Endothelial cell of umbilical vein (primary cell): ENCODE measurements at places on chromosomes 7 and 10. TPM values are rescaled to one million over a fixed set of nuclear protein-coding genes. Genes with fewer than 3 reads are reported as not detected.

DNA sequence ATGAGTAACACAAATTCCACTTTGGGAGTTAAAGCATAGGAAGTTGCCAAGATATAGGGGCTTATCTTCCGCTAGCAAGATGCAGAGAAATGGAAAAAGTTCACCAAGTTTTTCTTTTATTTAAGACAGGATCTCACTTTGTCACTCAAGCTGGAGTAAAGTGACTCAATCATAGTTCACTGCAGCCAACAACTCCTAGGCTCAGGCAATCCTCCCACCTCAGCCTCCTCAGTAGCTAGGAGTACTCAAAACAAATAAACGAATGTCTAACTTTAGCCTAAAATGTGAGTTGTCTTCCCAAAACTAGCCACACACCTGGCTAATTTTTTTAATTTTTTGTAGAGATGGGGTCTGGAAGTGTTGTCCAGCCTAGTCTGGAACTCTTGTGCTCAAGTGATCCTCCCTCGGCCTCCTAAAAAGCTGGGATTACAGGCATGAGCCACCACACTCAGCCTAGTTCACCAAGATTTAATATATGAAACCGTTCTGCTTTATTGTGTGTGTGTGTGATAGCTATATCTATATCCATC is 9.9 kb downstream of the VIM start:
- H3K27ac ChIP-seq, result no peak overlapping the region
- H3K36me3 ChIP-seq, result peaks cover 45% of the 10 kb centered on the region
- no peak overlapping the region for H3K4me3 ChIP-seq
- H3K4me1 ChIP-seq, result peaks cover 26% of the 10 kb centered on the region
- DNase-seq, result peak; percentile 69

- H3K27me3 ChIP-seq, result no peaks in the 10 kb centered on the region
- no peaks in the 10 kb centered on the region for H3K4me1 ChIP-seq
- no peak overlapping the region for H3K4me3 ChIP-seq
- no peaks in the 10 kb centered on the region for H3K36me3 ChIP-seq
- no peak overlapping the region for H3K27ac ChIP-seq
- DNase-seq, result no peak
Measured at GRCh38 chr7:120865191-120865981, 7.4 kb upstream of the TSPAN12 start.

- DNase-seq, result no peak
- H3K27ac ChIP-seq, result no peak overlapping the region
- H3K4me1 ChIP-seq, result peaks cover 4% of the 10 kb centered on the region
- no peaks in the 10 kb centered on the region for H3K27me3 ChIP-seq
Measured at GRCh38 chr7:30140456-30140855, 5.7 kb downstream of the MTURN start.

- DNase-seq, result no peak
- no peaks in the 10 kb centered on the region for H3K36me3 ChIP-seq
- no peaks in the 10 kb centered on the region for H3K27me3 ChIP-seq
- H3K4me1 ChIP-seq, result no peaks in the 10 kb centered on the region
Measured at GRCh38 chr7:43244784-43245183, 132.3 kb downstream of the HECW1 start.

- no peak overlapping the region for H3K4me3 ChIP-seq
- H3K27ac ChIP-seq, result no peak overlapping the region
- peaks cover 20% of the 10 kb centered on the region for H3K4me1 ChIP-seq
- no peaks in the 10 kb centered on the region for H3K27me3 ChIP-seq
- DNase-seq, result no peak
- H3K36me3 ChIP-seq, result no peaks in the 10 kb centered on the region
Measured at GRCh38 chr10:15387021-15387420, 15.9 kb upstream of the FAM171A1 start.

DNA sequence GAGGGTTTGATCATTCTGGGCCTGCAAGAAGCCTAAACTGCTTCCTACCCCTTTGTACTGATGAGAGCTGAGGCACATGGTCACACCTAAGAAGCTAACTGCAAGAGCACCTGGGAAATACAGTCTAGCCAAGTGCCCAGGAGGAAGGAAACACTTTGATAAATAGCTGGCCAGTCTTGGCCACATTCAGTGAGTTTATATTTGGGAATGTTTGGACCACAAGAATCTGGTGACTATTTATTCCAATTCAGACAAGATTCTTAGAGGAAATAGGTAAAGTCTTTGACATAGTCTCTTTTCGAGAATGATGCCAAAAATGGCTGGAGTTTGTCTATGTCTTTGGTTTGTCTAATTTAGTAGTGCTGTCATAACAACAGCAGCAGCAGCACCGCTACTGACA is 213.6 kb downstream of the KIF20B start:
- no peaks in the 10 kb centered on the region for H3K36me3 ChIP-seq
- no peaks in the 10 kb centered on the region for H3K27me3 ChIP-seq
- H3K4me3 ChIP-seq, result no peak overlapping the region
- no peak for DNase-seq
- no peak overlapping the region for H3K27ac ChIP-seq

- no peak for DNase-seq
- no peak overlapping the region for H3K4me3 ChIP-seq
- no peaks in the 10 kb centered on the region for H3K27me3 ChIP-seq
- no peak overlapping the region for H3K27ac ChIP-seq
Measured at GRCh38 chr7:132977234-132977633, 104.7 kb downstream of the CHCHD3 start.

DNA sequence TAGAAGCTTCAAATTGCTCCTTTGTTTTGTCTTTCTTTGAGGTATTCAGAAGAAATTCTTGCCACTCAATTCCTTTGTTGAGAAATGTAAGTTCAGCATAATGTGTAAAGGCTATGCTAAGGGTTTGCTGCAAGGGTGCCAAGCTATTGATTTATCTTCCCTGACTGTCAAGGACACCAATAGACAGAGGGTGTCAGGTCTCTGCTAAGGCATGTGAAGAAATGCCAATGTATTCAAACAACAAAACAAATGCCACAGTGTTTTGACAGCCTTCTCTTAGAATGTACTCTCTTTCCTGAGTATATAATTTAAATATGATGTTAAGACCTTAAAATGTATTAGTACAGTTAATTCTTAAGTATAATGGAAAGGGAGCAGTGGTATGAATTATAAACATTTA is 62.4 kb downstream of the LRGUK start:
- H3K27ac ChIP-seq, result no peak overlapping the region
- no peaks in the 10 kb centered on the region for H3K36me3 ChIP-seq
- H3K27me3 ChIP-seq, result peaks cover 1% of the 10 kb centered on the region
- DNase-seq, result no peak
- H3K4me1 ChIP-seq, result no peaks in the 10 kb centered on the region
- H3K4me3 ChIP-seq, result no peak overlapping the region

GRCh38 chr10:133355991-133356390 is 1.8 kb downstream of the FUOM start:
- no peak overlapping the region for H3K4me3 ChIP-seq
- H3K27ac ChIP-seq, result no peak overlapping the region
- H3K27me3 ChIP-seq, result no peaks in the 10 kb centered on the region

GRCh38 chr7:139603896-139604295 is 80.4 kb downstream of the CLEC2L start:
- H3K4me1 ChIP-seq, result no peaks in the 10 kb centered on the region
- H3K4me3 ChIP-seq, result no peak overlapping the region
- H3K27me3 ChIP-seq, result no peaks in the 10 kb centered on the region
- no peak for DNase-seq
- no peak overlapping the region for H3K27ac ChIP-seq

DNA sequence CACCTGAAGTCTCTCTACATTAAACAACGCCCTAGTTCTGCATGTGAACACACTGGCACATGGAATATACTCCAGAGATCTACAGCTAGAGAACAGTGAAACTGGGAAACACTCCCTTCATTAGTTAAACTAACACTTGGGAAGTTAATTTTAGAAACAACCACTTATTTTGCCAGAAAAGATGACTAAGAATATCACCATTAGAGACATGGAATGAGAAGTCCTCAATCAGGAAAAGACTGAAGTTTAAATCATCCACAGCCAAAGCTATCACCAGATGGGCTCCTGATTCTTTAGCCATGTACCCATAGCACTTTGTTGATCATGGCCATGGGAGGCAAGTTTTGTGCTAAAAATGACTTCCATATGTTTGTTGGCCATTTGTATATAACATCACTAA is 719.5 kb downstream of the KCNMA1 start:
- no peaks in the 10 kb centered on the region for H3K36me3 ChIP-seq
- no peaks in the 10 kb centered on the region for H3K27me3 ChIP-seq
- no peak for DNase-seq
- no peaks in the 10 kb centered on the region for H3K4me1 ChIP-seq
- H3K27ac ChIP-seq, result no peak overlapping the region

GRCh38 chr10:17645621-17646345 is 1.8 kb downstream of the STAM start:
- H3K27me3 ChIP-seq, result no peaks in the 10 kb centered on the region
- peak overlapping the region; percentile 84 for H3K4me3 ChIP-seq
- no peaks in the 10 kb centered on the region for H3K36me3 ChIP-seq
- DNase-seq, result peak; percentile 32
- no peak overlapping the region for H3K27ac ChIP-seq

- no peak overlapping the region for H3K27ac ChIP-seq
- H3K4me1 ChIP-seq, result no peaks in the 10 kb centered on the region
- DNase-seq, result peak; percentile 53
- peaks cover 4% of the 10 kb centered on the region for H3K36me3 ChIP-seq
- no peak overlapping the region for H3K4me3 ChIP-seq
Measured at GRCh38 chr7:40015790-40016296, 65.8 kb downstream of the CDK13 start.

DNA sequence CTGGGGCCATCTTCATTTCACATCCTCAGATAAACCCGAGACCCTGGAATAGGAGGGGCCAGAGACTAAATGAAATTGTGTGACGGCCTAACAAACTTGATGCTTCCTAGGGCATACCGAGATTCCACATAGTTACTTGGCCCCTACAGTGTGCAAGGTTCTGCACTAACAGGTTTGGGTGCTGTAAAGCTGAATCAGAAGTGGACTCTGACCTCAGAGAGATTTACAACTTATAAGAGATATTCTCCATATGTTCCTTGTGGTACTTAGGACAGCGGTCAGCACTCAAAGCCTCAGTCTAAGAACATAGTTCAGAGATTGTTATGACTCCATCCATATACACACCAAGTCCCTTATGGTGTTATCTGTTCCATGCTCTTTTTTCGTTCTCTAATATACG is 55.1 kb upstream of the FHIP2A start:
- H3K27ac ChIP-seq, result no peak overlapping the region
- no peaks in the 10 kb centered on the region for H3K27me3 ChIP-seq
- H3K4me1 ChIP-seq, result peaks cover 9% of the 10 kb centered on the region
- DNase-seq, result no peak
- H3K4me3 ChIP-seq, result no peak overlapping the region

DNA sequence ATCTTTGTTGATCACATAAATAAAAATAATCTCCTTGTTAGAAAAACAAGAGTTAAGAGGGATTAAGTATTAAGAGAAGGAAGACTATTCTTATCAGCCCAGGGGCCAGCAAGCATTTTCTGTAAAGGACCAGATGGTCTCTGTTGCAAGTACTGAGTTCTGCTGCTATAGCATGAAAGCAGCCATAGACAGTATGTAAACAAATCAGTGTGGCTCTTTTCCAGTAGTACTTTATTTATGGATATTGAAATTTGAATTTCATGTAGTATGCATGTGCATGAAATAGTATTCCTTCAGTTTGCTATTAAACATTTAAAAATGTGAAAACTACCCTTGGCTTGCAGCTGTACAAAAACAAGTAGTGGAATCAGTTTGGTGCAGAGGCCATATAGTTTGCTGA is 81.7 kb downstream of the STK31 start:
- no peaks in the 10 kb centered on the region for H3K27me3 ChIP-seq
- DNase-seq, result no peak
- H3K36me3 ChIP-seq, result no peaks in the 10 kb centered on the region
- no peak overlapping the region for H3K27ac ChIP-seq
- H3K4me1 ChIP-seq, result no peaks in the 10 kb centered on the region
- H3K4me3 ChIP-seq, result no peak overlapping the region

DNA sequence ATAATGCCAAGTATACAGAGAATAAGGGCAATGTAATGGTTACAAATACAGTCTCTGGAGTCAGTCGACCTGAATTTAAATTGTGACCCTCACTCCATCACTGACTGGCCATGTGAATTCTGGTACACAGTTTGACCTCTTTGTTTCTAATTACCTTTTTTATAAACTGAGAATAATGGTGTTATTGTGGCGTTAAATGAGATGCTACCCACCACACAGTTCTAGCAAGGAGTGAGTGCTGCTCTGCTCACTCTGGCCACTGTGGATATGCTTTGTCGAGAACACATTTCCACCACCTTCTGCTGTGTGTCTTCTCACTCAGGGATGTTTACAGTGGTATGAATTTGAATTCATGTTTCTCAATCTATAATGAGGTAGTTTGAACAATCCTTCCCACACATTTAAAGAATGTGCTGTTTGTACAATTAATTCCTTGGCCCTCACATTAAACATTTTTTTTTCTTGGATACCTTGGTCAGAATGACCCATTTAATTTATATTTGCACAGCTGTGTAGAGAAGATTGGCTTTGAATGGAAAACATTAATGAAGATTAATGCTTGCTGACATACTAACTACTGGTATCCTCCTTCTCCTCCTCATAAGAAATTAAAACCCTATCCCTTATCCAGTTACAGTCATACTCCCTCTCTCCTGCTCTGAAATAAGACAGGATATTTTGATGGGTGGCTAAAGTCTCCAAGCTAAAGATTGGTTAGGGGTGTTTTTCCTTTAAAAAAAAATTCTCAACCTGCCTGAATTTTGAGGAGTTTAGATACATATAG is 42.4 kb downstream of the PLCE1 start:
- H3K27me3 ChIP-seq, result no peaks in the 10 kb centered on the region
- H3K27ac ChIP-seq, result no peak overlapping the region
- H3K4me3 ChIP-seq, result no peak overlapping the region
- H3K4me1 ChIP-seq, result no peaks in the 10 kb centered on the region
- no peak for DNase-seq

- no peaks in the 10 kb centered on the region for H3K27me3 ChIP-seq
- no peaks in the 10 kb centered on the region for H3K36me3 ChIP-seq
- no peak for DNase-seq
- no peak overlapping the region for H3K27ac ChIP-seq
Measured at GRCh38 chr10:8520382-8520781, 465.9 kb downstream of the GATA3 start.

The XRCC2 gene
- 8.5 and 8.8 TPM in 2 replicates for total RNA-seq

The SEMA4G gene
- total RNA-seq, result 6.0 and 6.7 TPM in 2 replicates

The STEAP1 gene
- total RNA-seq, result 39.1 and 42.7 TPM in 2 replicates

The ARHGAP22 gene
- total RNA-seq, result 48.6 and 50.3 TPM in 2 replicates

The FAM180A gene
- not detected in 2 replicates for total RNA-seq

The PDE1C gene
- total RNA-seq, result 2.9 and 3.1 TPM in 2 replicates

The DYNC1I1 gene
- total RNA-seq, result 3.3 and 3.6 TPM in 2 replicates

The ABCA13 gene
- 0.09 and 0.11 TPM in 2 replicates for total RNA-seq

The CNTNAP2 gene
- not detected in 2 replicates for total RNA-seq

The ZNF775 gene
- total RNA-seq, result 8.3 and 9.7 TPM in 2 replicates

The STRA8 gene
- not detected in 2 replicates for total RNA-seq

The DNAH11 gene
- 0.69 and 2.0 TPM in 2 replicates for total RNA-seq
